HFFc6 (cell line): ENCODE measurements at places on chromosomes 12 and 14.

- no peak for DNase-seq
These were observed 139.9 kb downstream of the DUSP6 start for GRCh38 chr12:89212339-89212771.

DNA sequence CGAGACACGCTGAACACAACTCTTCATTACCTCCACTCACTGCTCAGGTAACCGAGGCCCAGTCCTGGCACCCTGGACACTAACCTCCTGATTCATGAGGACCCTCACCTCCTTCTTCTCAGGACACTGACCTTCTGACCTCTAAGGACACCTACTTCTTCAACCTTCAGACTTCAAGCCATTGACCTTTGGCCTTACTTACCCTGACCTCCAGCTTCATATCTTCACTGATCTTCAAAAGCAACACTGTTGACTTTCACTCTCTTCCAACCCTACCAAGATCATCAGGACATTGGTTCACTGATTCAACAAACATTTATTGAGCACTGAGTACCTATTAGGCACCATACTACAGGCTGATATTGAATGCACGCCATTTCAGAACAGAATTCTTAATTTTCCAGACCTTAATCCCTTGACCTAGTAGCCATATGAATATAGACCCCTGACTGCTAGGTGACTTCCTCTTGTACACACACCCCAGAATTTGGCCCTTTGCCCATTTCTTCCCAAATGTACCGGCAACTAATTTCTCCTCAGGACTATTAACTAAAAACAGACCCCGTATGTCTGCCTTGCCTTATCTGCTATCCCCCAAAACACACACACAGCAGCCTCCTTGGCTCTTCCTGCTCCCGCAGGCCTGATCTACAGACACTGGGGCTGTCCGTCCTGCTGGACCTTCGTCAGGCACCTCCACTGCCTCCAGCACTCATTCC lies 5.8 kb downstream of the ARHGEF40 start:
- no peak for DNase-seq

GRCh38 chr12:6241495-6241894 lies 41.3 kb downstream of the CD9 start:
- DNase-seq: no peak

DNA sequence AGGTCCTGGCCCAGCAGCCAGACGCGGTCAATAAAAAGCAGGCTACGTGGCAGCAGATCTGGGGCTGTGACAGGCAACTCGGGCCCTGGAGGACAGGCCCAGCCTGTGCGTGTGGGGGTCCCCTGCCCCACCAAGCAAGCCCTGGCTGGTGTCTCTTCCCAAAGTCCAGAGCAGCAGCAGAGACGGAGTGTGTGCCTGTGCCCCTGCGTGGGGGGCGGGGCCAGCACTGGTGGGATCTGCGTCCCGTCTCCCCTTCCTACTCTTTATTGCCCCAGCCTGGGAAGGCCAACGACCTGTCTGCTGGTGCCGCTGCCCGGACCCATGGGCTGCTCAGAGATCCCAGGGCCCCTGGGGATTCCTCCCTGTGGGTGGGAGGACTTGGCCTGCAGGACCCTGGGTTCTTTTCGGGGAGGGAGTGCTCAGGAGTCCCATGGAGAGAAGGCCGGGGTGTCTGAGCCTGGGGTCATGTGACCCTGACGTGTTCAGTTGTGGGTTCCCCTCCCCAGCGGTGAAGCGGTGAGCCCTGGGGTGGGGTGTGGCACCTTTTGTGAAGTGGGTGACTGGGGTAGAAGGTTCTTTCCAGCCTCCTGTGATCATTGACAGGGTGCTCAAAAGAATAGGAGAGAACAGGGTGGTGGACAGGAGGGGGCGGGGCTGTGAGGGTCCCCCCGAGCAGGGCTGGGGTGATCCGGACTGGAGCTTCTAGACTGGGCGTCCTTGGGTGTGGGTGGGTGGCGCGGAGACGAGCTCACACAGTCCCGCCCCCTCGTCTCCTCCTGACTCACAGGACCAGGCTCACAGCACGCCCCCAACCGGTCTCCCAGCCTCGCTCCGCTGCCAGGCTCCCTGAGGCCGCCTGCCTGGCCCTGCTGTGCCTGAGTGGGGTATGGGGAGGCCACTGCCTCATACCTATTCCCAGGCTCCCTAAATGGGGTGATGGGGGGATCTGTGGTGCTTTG lies 22.4 kb downstream of the ASPG start:
- no peak for DNase-seq

DNA sequence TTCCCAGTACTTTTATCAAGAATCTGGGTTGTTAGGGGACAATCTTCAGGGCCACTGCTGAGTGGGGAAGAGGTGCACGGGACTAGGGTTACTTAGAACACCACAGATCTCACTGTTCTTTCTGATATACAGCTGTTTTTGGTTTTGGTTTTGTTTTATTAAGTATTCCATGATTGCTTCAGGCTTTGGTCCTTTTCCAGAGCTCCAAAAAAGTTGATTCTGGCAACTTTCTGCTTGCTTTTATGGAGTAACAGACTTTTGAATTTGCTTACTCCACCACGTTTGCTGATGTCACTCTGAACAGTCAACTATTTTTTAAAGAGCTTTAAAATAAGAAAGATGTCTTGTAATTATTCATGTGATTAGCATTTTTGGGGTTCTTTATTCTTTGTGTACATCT lies 368.1 kb upstream of the FOXG1 start:
- DNase-seq: no peak

DNA sequence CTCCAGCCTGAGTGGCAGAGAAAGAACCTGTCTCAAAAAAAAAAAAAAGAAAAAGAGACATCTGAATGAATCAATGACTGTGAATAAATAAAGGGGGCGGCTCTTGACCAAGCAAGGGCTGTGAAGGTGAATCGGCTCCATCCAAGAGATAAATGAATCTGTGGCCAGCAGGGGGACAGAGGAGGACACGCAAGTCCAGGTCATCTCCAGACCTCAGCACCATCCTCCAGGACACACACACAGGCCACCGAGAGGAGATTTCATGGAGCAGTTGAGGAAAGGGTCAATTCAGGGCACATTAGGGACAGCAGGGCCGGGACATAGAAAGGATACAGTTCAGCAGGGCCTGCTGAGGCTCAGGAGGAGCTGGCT lies 21.6 kb downstream of the TRPV4 start:
- no peak for DNase-seq

DNA sequence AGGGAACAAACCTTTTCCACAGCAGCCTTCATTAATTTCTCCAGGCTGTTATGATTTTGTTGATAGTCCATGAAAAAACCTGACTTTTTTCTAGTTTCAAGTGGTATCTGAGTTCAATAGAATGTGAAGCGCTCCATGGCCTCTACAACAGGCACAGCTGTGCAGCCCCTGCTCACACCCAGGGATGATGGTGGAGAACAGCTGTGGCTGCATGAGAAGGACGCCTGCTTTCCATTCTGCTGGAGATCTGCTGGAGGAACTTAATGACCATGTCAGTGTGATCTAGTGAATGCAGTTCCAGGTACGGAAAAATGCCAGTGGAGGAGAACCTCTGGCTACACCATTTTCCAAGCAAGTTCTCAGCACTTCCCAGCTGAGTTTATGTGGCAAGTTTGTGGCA lies 80.6 kb downstream of the PIWIL1 start:
- no peak for DNase-seq

DNA sequence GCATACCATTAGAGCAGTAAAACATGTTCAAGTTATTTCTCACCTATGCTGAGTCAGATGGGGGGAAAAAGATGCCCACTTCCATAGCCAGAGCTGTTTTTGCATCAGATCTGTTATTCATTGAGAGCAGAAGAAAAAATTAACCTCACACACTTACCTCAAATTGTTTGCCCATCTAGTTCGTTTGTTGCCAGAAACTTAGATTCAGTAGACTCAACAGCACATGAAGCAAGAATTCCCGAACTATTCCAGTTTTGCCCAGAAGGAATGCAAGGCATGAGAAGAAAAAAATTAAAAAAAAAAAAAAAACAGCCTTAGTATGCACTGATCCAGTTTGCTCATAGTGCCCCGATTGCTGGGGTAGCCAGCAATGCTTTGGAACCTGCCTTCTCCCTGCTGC lies 12.4 kb upstream of the DPF3 start:
- DNase-seq: peak; percentile 83

- DNase-seq: no peak
These were observed 715.6 kb upstream of the FLRT2 start for GRCh38 chr14:84814391-84814790.

- no peak for DNase-seq
These were observed 82.2 kb downstream of the ATXN7L3B start for GRCh38 chr12:74619884-74620283.

GRCh38 chr14:77989441-77989991 lies 180.7 kb upstream of the NRXN3 start:
- DNase-seq: no peak

- no peak for DNase-seq
These were observed 38.4 kb downstream of the SLCO1A2 start for GRCh38 chr12:21296348-21296747.

- no peak for DNase-seq
These were observed 43.6 kb upstream of the LHX5 start for GRCh38 chr12:113515082-113515856.

DNA sequence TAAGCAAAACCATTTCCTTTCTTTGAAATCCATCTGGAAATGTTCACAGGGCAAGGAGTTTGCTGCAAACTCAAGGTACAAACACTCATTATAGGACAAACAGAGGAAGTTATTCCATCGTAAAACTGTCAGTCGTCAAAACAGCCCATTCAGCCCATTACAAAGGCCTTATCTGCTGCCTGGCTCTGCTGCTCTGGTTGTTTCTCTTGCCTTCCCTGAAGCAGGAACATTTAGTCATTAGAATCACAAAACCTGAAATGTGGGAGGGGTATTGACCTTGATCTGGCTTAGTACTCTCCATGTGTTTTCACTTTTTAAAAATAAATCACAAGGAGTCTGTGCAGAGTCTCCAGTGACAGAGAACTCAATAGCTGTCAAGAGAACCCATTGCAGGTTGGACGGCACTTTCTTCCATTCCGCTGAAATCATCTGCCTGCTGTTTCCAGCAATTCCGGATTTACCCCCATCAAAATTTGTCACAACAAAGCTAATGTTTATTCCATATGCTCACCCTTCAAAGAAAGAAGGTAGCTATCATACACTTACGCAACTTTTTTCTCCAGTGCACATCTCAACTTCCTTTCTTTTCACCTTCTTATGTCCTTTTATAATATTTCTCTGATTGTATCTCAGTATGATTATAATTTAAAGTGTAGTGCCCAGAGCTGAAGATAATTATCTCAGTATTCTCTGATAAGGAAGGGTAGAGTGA lies 24.6 kb upstream of the ITPR2 start:
- DNase-seq: no peak

- no peak for DNase-seq
These were observed 68.0 kb downstream of the GSC start for GRCh38 chr14:94701861-94702370.

DNA sequence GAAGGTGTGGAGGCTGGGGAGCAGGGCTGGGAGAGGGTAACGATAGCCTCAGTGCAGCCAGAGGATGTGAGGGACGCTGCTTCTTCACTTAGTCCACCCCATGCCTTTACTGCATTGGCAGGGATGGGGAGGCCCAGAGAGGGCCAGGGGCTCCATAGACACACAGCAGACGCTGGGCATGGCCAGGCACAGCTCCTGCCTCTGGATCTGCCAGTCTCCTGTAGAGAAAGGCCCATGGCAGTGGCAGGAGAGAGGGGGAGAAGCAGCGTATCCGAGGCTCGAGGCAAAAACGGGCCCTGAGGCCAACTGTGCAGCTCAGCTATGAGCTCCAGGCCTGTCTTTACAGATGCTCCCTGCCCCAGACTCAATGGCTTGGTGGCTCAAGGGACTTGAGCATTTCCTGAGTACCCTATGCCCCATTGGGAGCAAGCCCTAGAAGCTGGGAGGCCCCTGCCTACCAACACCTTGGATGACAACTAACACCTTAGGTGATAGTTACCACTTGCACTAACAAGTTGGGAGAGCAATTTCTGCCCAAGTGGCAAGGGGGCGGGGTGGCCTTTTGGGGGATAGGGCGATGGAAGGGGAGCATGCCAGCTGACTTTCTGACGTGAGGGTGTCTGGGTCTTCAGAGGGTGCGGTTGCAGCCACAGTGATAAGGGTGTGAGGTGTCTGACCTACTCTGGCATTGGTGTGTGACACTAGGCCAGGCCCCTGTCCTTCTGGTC lies 5.0 kb upstream of the LBHD2 start:
- no peak for DNase-seq

GRCh38 chr12:22527999-22528398 lies 16.3 kb downstream of the C2CD5 start:
- DNase-seq: peak; percentile 78

GRCh38 chr14:33925946-33926345 lies 24.9 kb downstream of the EGLN3 start:
- no peak for DNase-seq

DNA sequence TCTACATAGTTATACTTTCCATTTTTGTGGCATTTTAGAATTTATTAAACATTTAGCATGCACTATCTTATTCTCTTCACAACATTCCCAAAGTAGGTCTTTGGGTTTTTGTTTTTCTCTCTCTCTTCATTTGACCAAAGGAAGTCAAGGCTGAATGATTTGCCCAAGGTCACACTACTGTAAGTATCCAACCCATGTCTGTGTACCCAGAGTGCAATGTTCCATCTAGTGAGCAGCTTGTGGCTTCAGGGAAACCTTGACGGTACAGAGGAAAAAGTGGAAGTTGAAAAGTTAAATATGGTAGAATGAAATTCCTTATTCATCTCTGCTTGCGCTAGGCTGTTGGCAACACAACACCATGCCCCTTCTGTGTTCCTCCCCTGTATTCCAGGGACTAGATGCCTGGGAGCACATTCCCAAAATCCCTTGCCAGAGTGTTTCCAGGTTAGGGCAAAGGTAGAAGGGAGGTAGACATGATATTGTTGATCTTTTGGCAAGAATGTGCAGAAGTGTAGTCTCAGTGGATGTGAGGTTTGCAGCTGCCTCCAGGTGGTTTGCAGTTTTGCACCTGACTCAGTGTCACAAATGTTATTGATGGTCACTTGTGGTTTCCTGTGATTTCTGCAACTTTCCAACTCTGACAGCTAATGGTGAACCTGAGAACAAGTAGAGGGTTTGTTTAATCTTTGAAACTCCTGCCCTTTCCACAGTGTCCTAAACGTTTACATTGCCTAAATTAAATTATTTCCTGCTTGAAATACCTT lies 196.7 kb downstream of the RMST start:
- no peak for DNase-seq

DNA sequence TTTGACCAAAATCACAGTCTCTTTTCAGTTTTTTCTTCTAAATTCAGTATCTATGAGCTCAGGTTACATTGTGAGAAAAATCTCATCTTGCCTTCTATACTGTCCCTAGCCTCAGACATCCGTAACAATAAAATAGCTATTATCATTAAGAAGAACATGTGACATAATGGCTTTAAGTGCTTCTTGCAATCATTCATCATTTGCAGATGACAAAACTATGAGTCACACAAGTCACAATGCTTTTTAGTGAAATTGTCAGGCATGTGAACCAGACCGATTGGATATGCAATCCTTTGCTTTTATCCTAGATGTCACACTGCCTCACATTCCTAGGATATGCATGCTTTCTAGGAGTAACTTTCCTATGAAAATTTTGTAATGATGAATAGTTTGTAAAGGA lies 313.1 kb downstream of the SLC6A15 start:
- peak; percentile 7 for DNase-seq

GRCh38 chr14:81535396-81536164 lies 1.9 kb upstream of the SEL1L start:
- DNase-seq: no peak
